Activated CD8-positive, alpha-beta T cell treated with anti-CD3 and anti-CD28 coated beads, Interleukin-2, amount 10 ng/mL, durations not matched to agents 7 days and 5 days (primary cell): ENCODE measurements at places on chromosomes 2 and 18.

- DNase-seq, result no peak
Measured at GRCh38 chr18:8689517-8689916, 15.8 kb upstream of the MTCL1 start.

- DNase-seq, result no peak
Measured at GRCh38 chr2:205543262-205543843, 138.9 kb upstream of the NRP2 start.

- DNase-seq, result no peak
Measured at GRCh38 chr2:30777661-30778505, 29.4 kb downstream of the CAPN13 start.

GRCh38 chr18:22311301-22311700 is 106.4 kb downstream of the CTAGE1 start:
- DNase-seq, result no peak

DNA sequence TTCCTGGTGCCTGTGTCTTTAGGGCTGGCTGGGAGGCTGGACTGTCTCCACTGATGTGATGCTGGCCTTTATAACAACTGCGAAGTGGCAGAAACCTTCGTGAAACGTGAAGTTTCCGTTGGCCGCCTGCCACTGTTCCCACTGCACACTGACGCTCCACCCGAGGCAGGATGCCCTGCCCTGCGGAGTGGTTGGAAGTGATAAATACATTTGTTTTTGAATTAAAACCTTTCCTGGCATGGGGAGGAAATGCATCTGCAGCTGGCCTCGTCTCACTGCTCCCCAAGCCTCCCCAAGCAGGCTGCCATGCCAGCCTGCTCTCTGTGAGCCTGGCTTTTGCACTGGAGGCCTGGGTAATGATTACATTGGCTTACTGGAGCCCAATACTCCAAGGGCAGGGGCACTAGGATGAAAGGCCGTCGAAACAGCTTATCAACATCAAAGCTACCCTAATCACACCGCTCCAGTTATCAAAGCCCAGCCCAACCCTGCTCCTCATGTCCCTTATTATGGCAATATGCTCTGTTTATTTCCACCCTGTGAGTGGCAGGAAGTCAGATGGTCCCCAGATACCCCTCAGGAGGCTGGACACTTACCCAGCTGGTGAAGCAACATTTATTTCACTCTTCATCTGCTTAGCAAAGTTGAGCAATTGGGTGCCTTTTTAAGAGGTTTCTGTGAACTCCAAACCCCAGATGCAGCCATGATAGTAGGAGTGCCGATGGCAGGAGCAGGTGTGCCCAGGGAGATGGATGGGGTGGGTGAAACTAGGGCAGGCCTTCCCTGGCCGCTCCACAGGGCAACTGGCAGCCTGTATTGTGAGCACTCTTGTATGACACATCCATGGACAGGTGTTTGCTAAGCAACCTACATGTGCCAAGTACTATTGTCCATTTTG is 97.4 kb upstream of the ITGA6 start:
- no peak for DNase-seq

- no peak for DNase-seq
Measured at GRCh38 chr2:232540441-232541041, 1.0 kb downstream of the CHRNG start.

GRCh38 chr18:40672590-40672989 is 1282.4 kb upstream of the PIK3C3 start:
- DNase-seq, result no peak

DNA sequence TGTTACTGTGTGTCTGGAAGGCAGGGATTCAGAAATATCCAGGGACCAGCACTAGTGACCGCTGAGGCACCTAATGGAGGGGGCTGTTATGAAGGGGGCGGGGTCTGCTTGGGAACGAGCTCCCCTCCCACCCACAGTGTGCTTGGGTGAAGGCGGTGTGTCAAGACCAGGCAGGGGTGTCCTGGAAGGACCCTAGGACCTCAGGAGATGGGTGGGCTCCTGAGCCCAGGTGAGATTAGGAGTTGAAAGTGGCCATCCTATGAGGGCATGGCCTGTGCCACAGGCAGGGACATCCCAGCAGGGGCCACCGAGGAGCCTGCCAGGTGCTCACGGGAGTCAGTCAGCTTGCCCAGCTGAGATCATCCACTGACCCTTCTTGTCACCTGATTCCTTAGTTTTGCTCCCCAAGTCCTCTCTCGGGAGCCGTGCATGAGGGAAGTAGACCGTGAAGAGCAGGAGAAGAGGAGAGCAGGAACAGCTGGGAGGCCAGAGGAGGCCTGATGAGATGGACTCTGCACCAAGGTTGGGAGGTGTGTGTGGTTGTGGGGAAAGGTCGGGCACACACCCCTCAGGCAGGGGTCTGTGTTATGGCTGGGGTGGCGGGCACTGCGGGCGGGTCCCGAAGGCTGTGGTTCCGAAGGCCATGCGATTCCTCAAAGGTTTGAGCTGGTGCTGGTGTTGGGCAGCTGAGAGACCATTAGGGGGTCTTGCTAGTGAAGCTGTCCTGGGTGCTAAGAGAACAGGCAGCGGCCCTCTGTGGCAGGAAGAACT is 180.9 kb upstream of the HS6ST1 start:
- DNase-seq, result no peak

- DNase-seq, result no peak
Measured at GRCh38 chr2:112730216-112730615, 9.4 kb downstream of the NT5DC4 start.

DNA sequence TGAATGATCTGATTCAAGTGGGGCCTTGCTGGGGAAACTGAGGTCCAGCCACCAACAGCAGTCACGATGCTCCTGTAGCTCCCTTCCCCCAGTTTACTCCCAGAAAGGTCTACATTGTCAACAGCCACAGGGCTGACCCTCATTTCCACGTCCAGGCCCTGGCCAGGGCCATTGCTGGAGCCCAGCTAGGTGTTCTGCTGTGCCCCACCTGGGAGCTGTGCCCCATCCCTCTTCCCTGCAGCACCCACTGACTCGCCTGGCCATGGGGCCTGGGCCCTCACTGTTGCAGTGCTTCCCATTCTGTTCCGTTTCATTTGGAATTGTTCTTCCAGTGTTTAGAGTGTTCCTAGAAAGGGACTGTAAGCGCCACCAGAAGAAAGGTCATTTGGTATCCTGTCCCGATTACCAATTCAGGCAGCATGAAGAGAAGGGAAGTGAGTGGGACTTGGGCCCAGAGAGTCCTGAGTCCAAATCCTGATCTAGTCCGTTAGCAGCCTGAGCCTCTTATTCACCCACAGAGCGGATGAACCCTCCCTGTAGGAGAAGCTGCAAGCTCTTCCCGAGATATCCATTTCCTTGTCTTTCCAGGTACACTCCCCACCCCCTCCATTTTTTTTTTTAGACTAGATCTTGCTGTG is 73.1 kb upstream of the HPCAL1 start:
- DNase-seq, result no peak

GRCh38 chr2:203869223-203870042 is 1.9 kb downstream of the CTLA4 start:
- DNase-seq, result peak; percentile 65

GRCh38 chr18:77015771-77016710 is 116.5 kb downstream of the MBP start:
- no peak for DNase-seq

GRCh38 chr2:228927028-228928010 is 343.8 kb downstream of the PID1 start:
- no peak for DNase-seq

- DNase-seq, result no peak
Measured at GRCh38 chr2:6755456-6755855, 110.3 kb downstream of the CMPK2 start.

DNA sequence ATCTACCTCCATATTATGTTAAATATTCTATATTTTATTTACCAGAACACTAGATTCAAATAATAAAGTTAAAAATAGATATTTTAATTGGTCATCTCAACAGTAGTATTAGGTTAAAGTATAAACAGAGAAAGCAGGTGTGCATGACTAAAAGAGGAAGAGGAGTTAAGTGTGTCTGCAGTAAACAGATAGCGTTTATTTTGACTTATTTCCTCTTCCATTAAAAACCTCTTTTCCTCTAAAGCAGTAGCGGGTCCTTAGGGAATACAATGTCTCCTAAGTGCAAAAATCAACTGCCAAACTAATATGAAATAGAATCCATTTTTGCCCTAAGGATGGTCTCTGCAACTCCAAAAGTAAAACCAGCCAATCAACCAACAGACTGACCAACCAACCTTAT is 27.7 kb downstream of the EIF2AK3 start:
- no peak for DNase-seq

- no peak for DNase-seq
Measured at GRCh38 chr2:31256611-31257382, 22.8 kb downstream of the EHD3 start.

- no peak for DNase-seq
Measured at GRCh38 chr2:202566286-202566685, 68.5 kb upstream of the FAM117B start.

GRCh38 chr18:47931718-47932103 is 1.3 kb upstream of the SMAD2 start:
- DNase-seq, result peak; percentile 51

- DNase-seq, result no peak
Measured at GRCh38 chr2:96888072-96889011, 18.5 kb upstream of the SEMA4C start.
